ENCODE measurements at places on chromosomes 2 and 18.

DNA sequence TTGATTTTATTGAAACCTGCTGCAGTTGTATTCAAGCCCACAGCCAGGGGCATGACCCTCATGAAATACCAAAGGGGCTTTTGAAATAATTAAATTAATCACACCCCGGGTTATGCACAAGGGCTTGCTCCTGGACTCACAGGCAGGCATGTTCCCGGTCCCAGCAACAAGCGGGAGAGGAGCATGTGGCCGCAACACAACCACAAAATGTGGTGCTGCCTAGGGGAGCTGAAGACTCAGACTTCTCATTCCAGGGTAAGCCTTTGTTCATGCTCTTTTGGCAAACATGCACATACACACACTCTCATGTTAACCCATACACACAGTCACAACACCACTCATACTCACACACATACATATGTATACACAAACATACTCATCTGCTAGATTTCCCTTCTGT lies 233.7 kb upstream of the SMAD2 start:
- no peak for DNase-seq

DNA sequence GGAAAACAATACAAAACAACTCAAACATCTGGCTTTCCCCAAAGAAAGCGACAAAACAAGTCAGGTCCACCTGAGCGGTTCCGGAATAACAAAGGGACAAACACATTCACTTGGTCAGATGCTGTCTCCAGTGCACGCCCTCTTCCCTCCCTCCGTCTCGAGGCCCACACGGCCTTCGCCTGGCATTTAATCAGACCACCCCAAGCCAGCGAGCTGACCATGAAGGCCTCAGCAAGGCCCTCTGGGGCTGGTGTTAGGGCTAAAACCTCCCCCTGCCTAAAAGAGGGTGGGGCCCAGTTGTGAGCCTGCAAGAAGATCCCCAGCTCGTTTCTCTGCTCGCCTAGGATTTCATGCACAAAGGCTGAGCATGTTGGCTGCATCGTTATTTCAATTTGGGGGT lies 180.3 kb downstream of the EIPR1 start:
- DNase-seq: no peak

- no peak for DNase-seq
Observed at GRCh38 chr18:22056950-22057349, 112.4 kb upstream of the GATA6 start.

- DNase-seq: no peak
Observed at GRCh38 chr2:175880-176820, 87.7 kb downstream of the SH3YL1 start.

GRCh38 chr2:66675591-66675990 lies 240.7 kb downstream of the MEIS1 start:
- DNase-seq: no peak

DNA sequence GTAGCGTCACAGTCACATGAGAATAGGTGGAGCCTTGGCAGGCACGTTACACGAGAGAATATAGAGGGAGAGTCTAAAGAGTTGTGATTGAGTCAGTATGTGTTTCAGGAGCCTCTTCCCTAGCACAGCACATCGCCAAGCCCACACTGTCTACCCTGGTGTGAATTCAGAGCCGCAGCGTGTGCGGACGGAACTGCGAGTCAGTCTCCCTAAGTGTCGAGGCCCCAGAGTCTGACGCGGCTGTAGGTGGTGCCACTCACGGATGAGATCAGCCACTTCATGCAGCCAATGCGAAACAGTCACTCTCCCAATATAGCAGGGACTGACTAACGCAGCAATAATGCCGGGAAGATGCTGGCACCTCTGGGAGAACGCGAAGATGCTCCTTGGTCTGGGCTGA lies 587.3 kb upstream of the ID2 start:
- no peak for DNase-seq

GRCh38 chr2:4840791-4841190 lies 851.4 kb upstream of the SOX11 start:
- no peak for DNase-seq
